DND-41 (cell line): ENCODE measurements at places on chromosomes 2 and 18.

- no peak for DNase-seq
These were observed 246.2 kb upstream of the STON1 start for GRCh38 chr2:48283586-48284269.

GRCh38 chr2:138601458-138602165 is 100.0 kb downstream of the SPOPL start:
- DNase-seq, result no peak

GRCh38 chr2:74924463-74925265 is 33.8 kb upstream of the POLE4 start:
- no peak for DNase-seq

- no peak for DNase-seq
These were observed 154.2 kb upstream of the PGAP1 start for GRCh38 chr2:197080578-197081216.

DNA sequence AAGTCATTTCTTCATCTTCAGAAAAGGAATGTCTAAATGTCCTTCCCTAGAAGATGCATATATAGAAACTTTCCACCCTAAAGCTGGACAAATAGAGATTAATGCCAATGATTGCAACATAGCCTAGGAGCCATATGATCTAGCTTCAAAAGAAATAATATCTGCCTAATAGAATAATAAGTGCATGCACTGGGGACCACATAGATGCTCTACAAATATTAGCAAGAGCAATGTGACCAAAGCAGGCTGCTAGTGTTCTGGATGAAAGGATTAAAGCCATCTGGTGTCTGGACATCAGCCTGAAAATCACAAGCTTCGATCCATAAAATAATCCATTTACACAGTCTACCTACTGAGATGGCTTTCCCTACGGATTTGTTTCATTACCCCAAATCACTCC is 280.1 kb upstream of the KLHL14 start:
- DNase-seq, result no peak

GRCh38 chr18:13501891-13502290 is 224.5 kb downstream of the FAM210A start:
- DNase-seq, result no peak

- DNase-seq, result no peak
These were observed 11.4 kb upstream of the NMUR1 start for GRCh38 chr2:231541645-231542044.

DNA sequence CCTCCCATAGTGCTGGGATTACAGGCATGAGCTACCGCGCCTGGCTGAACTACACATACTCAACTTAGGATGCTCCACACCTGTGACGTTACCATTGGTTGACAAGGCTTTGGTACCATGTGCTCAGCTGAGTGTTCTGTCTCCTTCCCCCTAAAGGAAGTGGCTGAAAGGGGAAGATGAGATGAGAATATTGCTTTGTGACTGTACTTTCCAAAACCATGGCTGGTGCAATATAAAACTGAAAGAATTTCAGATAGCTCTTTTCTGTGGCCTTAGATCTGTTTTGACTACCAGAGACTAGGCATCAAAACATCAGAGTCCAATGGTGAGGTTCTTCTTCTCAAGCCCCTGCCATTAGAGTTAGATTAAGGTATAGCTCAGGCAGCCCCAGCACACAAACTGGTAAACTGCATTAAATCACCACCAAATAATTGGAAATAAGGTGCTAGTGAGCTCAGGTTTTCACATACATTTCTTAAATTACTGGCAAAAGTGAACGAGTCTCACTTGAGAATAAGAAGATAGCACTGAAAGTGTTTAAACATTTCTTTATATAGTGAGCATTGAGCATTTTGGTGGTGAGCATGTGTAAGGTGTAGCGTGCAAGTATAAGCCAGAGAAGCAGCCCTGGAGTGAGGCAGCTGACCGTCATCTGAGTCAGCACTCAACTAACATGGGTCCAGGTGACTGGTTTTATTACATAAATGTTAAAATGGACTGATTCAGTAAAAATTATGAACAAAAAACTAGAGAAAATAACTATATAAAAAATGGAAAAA is 113.5 kb upstream of the FZD5 start:
- no peak for DNase-seq

DNA sequence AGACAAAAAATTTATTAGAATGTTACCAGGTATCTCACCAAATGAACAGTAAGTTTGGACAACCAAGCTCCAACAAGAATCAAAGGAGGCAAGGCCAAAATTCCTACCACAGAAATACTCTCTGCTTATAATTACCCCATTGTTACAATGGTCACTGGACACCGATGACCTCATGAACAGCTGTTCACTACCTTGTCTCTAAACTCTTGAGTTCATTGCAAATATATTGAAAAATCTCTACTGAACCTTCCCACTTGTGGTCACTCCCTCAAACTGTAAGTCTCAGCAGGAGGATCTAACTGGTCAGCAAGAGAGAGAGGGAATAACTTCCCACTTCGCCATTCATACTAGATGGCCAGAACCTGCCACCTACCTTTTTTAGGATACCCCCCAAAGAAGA is 50.0 kb downstream of the ERBB4 start:
- no peak for DNase-seq

DNA sequence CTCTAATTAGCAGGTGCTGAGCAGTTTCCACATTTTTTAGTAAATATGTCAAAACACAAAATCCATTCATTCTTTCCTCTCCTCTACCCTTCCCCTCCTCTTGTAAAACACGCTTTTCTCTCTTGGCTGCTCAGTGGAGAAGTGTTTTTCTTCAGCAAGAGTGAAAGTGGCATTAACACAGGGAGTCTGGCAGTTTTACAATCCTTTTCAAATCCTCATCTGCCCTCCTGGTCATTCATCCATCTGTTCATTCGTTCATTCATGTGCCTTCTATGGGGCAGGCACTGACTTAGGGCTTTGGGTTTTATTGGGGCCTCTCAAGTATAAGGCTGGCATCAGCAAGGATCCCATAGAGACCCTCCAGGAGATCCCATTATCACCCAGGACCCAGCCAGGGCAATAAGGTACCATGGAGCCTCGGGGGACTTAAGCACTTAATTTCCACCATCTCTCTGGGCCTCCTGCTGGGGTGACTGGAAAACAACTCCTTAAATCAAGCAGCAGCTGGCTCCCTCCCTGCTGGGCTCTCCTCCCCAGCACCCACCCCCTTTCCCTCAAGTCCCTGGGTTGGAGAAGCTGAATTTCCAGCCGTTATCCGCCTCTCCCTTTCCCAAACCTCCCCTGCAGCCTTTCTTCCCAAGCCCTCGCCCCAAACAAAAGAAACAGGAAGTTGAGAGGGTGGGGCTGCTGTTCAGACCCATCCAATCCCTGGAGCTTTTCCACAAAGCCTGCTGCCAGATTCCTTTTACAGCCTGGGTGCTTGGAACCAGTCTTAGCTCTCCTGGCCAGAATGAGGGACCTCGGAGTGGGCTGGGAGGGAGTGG is 32.6 kb downstream of the MARCHF4 start:
- no peak for DNase-seq

DNA sequence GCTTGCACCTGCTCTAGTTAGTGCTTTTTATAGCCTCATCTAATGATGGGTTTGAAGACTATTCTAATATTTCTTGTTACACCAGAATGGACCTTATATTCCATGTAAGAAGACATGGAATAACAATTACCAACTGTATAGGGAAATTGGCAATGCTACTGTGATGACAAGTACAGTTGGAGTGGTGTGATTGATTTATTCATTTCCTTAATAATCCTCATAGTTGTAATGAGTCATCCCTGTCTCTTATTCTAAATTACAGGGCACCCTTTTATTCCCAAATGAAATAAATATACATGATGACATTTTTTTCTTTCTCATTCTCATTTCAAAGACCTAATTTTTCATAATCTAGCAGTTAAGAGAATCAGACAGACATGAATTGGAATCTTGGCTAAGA is 18.3 kb upstream of the TLK1 start:
- DNase-seq, result no peak

DNA sequence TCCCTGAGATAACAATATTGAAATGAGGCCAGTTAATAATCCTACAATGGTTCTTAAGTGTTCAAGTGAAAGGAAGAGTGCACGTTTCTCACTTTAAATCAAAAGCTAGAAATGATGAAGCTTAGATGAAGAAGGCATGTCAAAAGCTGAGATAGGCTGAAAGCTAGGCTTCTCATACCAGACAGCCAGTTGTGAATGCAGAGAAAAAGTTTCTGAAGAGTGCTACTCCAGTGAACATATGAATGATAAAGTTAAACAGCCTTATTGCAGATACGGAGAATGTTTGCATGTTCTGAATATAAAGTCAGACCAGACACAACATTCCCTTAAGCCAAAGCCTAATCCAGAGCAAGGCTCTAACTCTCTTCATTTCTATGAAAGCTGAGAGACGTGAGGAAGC is 51.4 kb downstream of the EML4 start:
- DNase-seq, result no peak

- DNase-seq, result no peak
These were observed 9.1 kb upstream of the COL3A1 start for GRCh38 chr2:188964976-188965546.

DNA sequence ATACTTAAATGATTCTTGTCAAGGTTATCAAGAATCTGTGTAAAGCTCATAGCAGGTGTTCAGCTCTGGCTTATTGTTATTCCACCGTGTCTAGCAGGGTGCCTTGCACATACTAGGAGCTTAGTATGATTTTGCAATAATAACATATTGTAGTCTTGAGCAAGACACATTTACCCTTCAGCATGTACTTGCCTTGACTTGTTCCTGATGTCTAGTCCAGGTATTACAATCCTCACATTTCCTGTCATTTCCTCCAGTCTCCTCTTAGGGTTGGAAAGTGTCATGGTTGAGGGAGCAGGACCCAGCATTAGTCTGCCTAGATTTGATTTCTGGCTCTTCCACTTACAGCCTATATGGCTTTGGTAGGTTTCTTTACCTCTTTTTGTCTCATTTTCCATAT is 246.1 kb downstream of the RAD51AP2 start:
- no peak for DNase-seq

DNA sequence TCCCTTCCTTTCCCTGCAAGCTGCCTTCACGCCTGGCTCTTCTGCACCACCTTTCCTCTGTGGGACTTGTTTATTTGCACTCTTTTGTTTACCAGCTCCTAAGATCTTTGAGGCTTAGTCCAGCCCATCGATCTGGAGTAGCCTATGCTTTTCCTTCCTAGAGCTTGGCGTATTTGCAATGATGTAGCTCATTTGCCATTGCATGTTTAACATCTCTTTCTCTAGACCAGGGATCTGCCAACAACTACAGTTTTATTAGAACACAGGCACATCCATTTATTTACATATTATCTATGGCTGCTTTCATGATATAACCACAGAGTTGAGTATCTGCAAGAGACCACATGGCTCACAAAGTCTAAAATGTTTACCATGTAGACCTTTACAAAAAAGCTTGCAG is 150.4 kb downstream of the RAPGEF4 start:
- no peak for DNase-seq

DNA sequence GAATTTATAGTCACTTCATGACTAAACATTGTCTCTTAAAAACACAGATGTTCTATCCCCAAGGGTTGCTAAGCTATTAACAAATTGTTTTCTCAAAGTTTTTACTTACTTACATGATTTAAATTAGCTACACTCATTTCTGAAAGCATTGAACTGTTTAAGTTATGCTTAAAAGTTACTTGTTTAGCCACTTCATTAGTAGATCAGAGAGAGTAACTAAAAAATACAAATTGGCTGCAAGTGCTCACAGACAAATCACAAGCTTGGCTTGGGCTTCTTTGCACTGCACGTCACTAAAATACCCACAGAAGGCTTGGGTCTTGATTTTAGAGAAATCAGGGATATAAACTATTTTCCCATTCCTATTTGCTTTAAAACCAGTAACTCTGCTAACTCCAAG is 114.1 kb upstream of the SMAD7 start:
- no peak for DNase-seq

GRCh38 chr2:35788543-35788942 is 567.0 kb upstream of the CRIM1 start:
- DNase-seq, result no peak

- no peak for DNase-seq
These were observed 17.8 kb downstream of the ERFE start for GRCh38 chr2:238176613-238177012.

GRCh38 chr2:138234265-138234664 is 267.3 kb upstream of the SPOPL start:
- no peak for DNase-seq

DNA sequence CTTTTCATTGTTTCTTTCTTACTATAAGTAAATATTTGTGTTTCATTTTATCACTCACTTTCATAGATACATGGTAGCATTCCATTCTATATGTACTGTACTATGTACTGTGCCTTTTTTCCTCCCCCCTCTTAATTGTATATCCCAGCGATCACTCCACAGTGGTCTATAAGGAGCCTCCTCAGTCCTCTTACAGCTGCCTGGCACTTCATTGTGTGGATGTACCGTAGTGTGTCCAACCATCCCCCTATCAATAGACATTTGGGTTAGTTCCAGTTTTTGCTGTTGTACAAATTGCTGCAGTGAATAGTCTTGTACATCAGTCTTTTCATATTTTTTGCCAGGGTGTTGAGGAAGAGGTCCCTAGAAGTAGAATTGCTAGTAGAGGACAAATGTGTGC is 21.4 kb upstream of the DRC1 start:
- DNase-seq, result no peak

DNA sequence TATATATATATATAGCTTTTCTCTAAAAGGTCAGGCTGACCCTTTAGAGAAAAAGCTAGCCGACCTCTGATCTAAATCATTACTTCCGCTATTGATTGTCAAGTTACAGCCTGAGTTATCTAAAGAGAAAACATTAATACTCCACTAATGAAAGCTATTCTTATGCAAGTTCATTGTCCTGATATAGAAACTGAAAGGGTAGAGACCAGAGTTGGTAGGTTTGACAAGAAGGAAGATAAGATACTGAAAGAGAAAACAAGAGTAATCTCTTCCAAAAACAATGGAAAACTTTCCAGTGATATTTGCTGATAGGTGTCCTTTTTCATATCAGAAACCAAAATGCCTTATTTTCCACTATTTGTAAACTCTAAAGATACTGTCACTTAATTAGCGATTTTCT is 62.8 kb upstream of the SLC39A10 start:
- no peak for DNase-seq

GRCh38 chr18:22322243-22322691 is 95.4 kb downstream of the CTAGE1 start:
- DNase-seq, result no peak

DNA sequence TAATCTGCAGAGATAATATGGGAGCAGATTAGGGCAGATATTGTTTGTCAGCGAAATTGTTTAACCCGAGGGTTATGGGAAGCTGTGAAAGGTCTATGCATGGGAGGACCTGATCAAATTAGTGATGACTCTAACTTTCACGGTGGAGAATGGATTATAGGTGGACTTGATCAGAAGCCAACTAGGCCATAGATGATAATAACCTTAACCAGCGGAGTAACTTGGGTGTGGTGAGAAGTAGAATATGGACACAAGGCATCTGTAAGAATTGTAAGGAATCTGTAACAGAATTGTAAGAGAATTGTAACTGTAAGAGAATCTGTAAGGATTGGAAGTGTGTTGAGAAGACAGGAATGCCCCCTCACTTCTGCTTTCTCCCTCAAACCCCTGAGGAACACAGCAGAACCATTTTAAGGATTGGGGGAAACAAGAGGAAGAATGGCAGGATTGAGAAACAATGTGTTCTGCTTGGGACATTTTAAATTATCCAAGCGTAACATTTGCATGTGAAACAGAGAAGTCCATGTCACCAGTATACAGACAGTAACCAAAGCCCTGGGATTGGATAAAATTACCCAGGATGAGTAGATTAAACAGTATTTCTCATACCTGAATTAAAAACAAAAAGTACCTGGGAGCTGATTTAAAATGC is 14.9 kb upstream of the SLC39A10 start:
- no peak for DNase-seq

GRCh38 chr2:46921676-46922448 is 6.3 kb upstream of the MCFD2 start:
- peak; percentile 55 for DNase-seq

GRCh38 chr18:63120620-63121019 is 198.9 kb downstream of the BCL2 start:
- DNase-seq, result no peak
